Common myeloid progenitor, CD34-positive (primary cell): ENCODE measurements at places on chromosomes 7 and 10.

DNA sequence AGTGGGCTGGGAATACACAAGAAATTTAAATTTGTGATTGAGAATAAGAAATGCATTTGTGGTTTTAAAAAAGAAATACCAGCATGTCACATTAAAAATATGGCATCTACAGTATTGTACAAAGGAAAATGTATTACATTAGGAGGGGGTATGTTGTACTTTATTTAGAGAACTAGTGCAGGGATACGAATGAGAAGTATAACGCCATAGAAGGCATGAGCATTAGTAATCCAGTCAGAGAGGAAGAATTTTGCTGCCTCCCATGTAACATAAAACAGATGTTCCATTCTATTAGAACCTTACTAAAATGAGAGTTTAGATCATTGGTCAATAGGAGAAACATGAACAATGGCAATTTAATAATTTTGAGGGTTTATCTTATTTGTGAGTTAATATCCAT is 182.2 kb downstream of the ADK start:
- DNase-seq = no peak
- peaks cover 2% of the 10 kb centered on the region for H3K36me3 ChIP-seq
- H3K27me3 ChIP-seq = no peaks in the 10 kb centered on the region
- no peaks in the 10 kb centered on the region for H3K4me1 ChIP-seq
- no peak overlapping the region for H3K4me3 ChIP-seq

DNA sequence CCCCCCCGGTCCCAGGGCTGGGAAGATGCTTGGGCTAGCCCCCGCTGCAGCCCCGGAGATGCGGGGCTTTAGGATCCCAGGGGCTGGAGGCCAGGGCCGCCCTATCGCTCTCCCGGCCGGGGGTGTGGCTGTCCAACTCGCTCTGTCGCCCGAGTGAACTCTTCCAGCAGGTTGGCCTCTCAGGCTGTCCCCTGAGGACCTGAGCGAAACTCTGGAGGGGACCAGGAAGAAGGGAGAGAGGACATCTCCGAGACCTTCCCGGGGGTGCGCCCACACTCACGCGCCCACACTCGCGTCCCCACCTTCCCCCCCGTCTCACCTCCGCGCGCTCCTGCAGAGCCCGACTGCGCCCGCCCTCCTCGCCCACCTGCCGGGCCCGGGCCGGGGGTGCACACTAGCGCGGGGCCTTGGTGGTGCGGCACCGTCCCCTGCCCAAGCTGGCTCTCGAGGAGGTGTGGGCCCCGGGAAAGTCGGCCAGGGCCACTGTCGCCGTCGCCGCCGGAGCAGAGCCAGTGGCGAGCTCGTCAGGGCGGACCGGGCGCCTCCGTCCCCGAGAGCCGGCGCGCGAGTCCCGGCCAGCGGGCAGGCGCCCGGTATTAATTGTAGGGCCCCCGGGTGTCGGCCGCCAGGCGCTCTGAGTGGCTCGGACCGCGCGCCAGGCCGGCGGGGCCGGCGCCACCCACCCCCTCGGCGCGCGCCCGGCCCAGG is 101.7 kb upstream of the SVIL start:
- peak overlapping the region; percentile 81 for H3K27ac ChIP-seq
- H3K4me3 ChIP-seq = peak overlapping the region; percentile 88
- no peaks in the 10 kb centered on the region for H3K27me3 ChIP-seq
- peak; percentile 63 for DNase-seq
- no peaks in the 10 kb centered on the region for H3K36me3 ChIP-seq

GRCh38 chr10:73639286-73639685 is 2.0 kb downstream of the MYOZ1 start:
- H3K27ac ChIP-seq = no peak overlapping the region

GRCh38 chr7:14825912-14826311 is 76.6 kb downstream of the DGKB start:
- no peak overlapping the region for H3K27ac ChIP-seq
- no peak for DNase-seq
- H3K4me1 ChIP-seq = no peaks in the 10 kb centered on the region
- no peak overlapping the region for H3K4me3 ChIP-seq
